Inflammatory macrophage treated with lipopolysaccharide for 4 hours (primary cell): ENCODE measurements at places on chromosomes 3 and 15.
A peak's percentile ranks its signal among the peaks of the same experiment; 100 is the strongest.

DNA sequence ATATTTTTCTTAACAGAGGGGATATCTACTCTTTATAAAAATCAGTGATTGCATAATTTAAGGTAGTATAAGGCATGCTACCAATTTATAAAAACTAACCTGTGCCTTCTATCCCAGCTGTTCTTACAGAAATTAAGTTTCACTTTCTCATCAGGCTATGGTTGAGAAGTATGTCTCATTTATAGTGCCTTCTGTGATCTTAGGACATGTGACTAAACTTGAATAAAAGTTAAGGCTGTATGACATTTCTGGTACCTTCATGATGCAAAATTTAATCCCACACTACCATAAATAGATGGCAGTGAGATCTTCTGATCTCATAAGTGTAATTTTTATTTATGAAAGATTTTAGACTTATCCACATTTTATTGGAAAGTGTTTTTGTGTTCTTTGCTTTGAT lies 12.6 kb downstream of the TIPARP start:
- DNase-seq: peak; percentile 68

GRCh38 chr3:8734908-8735307 lies 1.3 kb downstream of the CAV3 start:
- DNase-seq: no peak

- DNase-seq: peak; percentile 63
Observed at GRCh38 chr3:58063022-58063815, 55.0 kb downstream of the FLNB start.

GRCh38 chr15:69742361-69742760 lies 289.7 kb downstream of the RPLP1 start:
- DNase-seq: no peak

DNA sequence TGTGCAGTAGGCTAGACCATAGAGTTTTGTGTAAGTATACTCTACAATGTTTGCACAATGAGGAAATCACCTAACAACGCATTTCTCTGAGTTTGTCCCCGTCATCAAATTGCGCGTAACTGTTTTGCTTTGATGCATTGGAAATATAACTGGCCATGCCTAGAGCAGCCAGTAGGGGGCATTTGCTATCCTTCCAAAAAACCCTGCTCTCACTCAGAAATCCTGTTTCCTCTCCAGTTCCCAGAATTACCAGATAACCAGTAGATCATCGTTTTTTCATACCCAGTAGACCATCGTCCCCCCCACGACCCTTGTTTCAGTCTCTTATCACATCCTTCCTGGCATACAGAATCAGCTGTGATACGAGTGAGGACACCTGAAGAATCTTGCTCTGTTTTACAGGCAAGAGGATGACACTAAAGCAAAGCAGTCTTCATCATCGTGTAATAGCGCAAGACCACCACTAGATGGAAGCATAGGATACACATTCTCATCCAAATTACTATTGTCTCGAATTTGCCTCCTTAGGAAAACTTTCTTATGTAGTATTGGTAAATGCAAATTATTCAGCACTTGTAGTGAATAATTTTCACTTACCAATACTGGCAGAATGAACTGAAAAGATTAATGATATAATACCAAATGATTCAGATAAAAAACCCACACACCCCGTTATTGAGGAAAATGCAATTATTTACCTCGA lies 4.4 kb upstream of the GABRR3 start:
- peak; percentile 72 for DNase-seq

GRCh38 chr3:60268123-60268522 lies 983.1 kb downstream of the FHIT start:
- DNase-seq: no peak

DNA sequence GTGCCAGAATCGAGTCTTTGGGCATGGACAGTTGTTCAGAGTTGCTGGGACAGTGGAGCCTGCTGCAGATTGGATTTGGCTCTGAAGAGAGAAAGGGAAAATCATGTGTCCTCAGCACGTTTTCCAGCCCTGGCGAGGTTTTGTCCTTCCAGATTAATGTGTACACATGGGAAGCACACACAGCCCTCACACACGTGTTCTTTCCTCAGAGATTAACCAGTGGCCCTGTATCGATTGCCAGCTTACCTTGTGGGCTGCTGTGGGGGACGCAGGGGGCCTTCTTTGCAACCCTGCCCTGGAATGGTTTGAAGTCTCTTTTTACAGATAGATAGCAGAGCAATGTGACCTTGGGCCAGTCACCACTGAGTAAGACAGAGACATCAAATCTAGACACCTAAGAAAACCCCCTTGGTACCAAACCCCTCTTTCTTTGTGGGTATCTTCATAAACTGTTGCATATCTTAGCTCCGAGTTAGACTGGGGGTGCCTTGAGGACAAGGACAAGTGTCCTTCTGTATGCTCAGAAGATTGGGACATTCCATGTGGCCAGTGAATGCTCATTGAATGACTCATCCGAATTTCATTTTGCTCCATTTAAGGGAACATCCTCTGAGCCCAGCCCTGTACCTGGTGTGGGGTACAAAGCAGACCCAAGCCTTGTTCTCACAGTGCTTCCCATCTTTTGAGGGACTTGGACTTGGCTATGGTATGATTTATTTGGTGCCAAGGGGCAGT lies 48.0 kb downstream of the SMAD6 start:
- peak; percentile 18 for DNase-seq

DNA sequence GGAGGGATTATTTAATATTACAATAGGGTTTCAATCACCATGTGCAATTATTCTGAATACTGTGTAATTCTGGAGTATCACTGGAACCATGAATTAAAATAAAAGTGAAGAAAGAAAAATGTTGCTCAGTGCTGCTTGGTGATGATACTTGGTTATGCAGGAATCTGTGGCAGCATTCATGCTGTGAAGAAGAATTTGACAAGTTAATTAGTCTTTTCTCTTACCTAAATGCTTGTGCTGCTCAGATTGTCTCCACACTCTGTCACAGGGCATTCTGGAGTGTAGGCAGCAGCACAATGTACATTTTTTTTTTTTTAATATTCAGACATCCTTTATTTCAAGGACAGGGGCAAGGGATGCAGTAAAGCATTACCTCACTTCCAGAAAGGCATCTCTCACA lies 749.3 kb upstream of the CADM2 start:
- no peak for DNase-seq

DNA sequence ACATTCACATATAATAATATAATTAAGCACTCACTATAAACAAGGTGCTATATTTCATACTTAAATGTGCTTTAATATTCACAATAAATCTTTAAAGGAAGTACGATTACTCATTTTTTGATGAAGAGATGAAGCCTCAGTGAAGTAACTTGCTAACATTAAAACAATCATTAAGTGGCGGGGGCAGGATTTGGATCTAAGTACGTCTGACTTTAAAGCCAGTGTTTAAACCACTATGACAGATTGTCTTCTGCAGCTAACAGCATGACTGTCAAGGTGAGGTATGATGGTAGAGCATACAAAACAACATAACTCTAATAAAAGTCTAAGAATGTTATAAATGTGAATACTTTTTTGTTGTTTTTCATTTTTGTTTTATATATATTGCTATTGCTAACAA lies 862.1 kb downstream of the ROBO1 start:
- no peak for DNase-seq

- DNase-seq: no peak
Observed at GRCh38 chr3:168431491-168431890, 335.8 kb upstream of the GOLIM4 start.

GRCh38 chr3:151467069-151467468 lies 6.2 kb upstream of the IGSF10 start:
- peak; percentile 16 for DNase-seq

GRCh38 chr15:66494262-66494661 lies 3.3 kb downstream of the SNAPC5 start:
- DNase-seq: peak; percentile 48
